AML-193 (cell line): ENCODE measurements at places on chromosomes 1 and 21.

DNA sequence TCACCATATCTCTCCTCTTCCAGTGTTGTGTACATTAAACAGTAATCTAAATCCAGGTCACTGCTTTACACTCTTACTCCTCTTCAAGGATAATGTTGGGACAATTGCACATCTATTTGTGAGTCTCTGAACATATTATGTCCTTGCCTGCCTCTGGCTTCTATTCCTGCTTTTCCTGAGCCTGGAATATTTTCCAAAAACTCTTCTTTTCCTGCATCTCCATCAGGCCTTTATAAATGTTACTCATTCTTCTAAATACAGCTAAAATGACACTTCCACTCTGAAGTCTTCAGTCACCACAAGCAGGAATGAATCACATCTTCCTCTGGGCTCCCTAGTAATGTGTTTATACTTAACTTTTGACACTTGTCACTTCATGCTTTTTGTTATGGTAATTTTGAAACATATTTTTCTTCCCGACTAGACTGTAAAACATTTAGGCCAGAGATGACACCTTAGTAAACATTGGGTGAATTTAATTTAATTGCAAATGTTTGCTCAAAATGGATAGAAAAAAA lies 396.0 kb downstream of the LRRIQ3 start:
- no peak for DNase-seq

GRCh38 chr1:186757851-186758250 lies 70.9 kb upstream of the PLA2G4A start:
- no peak for DNase-seq

GRCh38 chr1:94037392-94038229 lies 83.3 kb downstream of the ABCA4 start:
- DNase-seq, result no peak

DNA sequence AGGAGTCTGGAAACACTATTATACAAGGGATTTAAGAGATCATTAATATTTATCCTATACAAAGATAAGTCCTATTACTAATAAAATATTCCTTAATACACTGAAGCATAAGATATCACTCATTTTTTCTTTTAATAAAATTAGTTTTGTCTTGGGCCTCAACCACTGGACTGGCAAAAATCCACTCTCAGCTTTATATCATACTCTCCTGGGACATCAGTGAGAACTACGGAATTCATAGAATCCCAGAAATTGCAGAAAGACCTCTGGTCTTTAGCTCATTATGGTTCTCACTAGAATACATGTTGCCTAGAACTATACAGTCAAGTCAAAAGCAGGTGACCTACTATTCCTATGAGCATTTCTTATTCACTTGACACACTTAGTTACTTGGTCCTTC lies 285.0 kb downstream of the LRRC40 start:
- DNase-seq, result no peak

GRCh38 chr1:53485478-53486394 lies 26.5 kb downstream of the DMRTB1 start:
- peak; percentile 51 for DNase-seq

GRCh38 chr1:166915941-166916340 lies 39.9 kb upstream of the TADA1 start:
- DNase-seq, result no peak

- no peak for DNase-seq
Measured at GRCh38 chr1:171213559-171214454, 28.7 kb downstream of the FMO2 start.

GRCh38 chr1:155527677-155528076 lies 34.9 kb downstream of the ASH1L start:
- DNase-seq, result no peak

- DNase-seq, result no peak
Measured at GRCh38 chr1:206676499-206676898, 8.2 kb upstream of the MAPKAPK2 start.

DNA sequence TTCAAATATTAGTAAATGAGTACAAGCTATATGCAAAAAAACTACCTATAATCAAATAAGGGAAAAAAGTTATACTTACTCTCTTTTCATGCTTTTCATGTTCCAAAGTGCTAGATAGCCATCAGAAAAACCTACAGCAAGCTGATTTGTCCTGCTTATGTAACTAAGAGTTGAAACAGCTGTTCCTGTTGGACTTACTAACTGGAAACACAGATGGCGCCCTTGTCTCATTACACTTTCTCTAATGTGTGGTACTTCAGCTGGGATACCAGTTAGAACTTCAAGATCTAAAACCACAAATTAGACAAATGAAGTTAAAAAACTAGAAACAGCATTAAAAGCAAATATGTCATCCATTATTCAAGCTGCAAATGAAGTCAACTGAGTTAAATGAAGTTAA lies 24.3 kb downstream of the AHCTF1 start:
- DNase-seq, result peak; percentile 56

DNA sequence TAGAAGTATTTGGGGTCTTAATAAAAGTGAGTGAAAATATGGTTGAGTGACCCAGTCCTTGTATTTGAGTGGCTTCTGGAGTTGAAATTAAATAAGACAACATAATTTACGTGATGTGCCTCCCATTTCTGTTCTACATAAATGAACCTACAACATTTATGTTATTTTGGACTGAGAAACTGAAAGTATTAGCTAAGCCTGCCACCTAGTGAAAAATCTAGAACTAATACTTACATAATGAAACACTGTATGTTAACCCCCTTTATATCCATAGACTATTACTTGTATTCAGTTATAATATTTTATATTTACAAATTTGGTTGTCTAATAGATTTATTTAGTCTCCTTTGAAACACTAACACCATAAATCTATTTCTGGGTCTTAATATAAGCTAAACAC lies 298.9 kb downstream of the KCNT2 start:
- peak; percentile 52 for DNase-seq

DNA sequence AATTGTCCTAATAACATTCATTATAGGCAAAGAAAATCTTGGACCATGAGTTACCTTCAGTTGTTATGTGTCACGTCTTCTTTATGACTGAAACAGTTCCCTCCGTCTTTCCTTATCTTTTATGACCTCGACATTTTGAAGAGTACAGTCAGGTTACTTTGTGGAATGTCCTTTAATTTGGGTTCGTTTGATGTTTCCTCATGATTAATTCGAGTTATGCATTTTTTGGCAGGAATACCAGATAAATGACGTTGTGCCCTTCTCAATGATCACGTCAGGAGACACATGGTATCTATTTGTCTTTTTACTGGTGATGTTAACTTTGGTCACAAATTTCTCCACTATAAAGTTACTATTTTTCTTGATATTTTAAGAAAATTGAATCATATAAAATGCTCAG lies 17.3 kb upstream of the KLF17 start:
- no peak for DNase-seq

GRCh38 chr1:35220976-35221375 lies 28.0 kb upstream of the SFPQ start:
- DNase-seq, result peak; percentile 21

- DNase-seq, result no peak
Measured at GRCh38 chr1:25692560-25692959, 76.0 kb downstream of the MAN1C1 start.

DNA sequence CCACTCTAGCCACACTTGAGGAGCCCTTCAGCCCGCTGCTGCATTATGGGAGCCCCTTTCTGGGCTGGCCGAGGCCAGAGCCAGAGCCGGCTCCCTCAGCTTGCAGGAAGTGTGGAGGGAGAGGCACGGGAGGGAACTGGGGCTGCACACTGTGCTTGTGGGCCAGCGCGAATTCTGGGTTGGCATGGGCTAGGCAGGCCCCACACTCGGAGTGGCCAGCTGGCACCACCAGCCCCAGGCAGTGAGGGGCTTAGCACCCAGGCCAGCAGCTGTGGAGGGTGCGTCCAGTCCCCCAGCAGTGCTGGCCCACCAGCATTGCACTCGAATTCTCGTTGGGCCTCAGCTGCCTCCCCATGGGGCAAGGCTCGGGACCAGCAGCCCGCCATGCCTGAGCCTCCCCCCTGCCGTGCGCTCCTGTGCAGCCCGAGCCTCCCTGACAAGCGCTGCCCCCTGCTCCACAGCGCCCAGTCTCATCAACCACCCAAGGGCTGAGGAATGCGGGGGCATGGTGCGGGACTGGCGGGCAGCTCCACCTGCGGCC lies 785.9 kb upstream of the TPTE start:
- DNase-seq, result no peak

DNA sequence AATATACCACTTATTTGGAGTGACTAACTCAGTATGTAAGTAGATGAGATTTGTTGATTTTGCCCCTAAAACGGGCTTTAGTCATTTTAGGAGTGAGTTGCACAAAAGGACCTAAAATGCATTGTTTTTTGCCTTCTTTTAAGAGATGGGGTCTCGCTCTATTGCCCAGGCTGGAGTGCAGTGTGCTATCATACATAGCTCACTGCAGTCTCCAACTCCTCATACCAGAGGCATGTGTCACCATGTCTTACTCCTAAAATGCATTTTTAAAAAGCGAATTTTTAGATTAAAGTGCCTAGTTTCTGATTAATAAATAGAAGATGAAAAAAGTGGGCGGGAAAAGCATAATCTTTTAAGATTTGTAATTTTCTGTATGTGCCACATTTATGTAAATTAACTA lies 11.5 kb upstream of the NEXN start:
- no peak for DNase-seq

DNA sequence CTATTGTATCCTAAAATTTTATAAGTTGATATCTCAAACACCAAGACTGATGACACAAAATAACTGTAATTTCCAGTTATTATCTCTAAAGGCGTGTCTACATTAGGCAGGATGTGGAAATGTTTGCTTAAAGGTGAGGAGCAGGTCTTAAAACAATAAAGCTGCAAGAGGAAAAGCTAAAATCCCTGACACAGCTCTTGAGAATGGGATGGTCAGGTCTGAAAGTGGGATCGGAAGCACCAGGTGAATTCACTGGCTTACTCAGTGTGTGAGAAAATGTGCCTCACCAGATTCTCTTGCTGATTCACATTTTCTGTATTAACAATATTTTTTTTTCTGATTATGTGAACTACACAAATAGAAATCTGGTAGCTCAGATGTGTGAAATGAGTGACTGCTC lies 421.9 kb upstream of the ADAMTS5 start:
- DNase-seq, result no peak

DNA sequence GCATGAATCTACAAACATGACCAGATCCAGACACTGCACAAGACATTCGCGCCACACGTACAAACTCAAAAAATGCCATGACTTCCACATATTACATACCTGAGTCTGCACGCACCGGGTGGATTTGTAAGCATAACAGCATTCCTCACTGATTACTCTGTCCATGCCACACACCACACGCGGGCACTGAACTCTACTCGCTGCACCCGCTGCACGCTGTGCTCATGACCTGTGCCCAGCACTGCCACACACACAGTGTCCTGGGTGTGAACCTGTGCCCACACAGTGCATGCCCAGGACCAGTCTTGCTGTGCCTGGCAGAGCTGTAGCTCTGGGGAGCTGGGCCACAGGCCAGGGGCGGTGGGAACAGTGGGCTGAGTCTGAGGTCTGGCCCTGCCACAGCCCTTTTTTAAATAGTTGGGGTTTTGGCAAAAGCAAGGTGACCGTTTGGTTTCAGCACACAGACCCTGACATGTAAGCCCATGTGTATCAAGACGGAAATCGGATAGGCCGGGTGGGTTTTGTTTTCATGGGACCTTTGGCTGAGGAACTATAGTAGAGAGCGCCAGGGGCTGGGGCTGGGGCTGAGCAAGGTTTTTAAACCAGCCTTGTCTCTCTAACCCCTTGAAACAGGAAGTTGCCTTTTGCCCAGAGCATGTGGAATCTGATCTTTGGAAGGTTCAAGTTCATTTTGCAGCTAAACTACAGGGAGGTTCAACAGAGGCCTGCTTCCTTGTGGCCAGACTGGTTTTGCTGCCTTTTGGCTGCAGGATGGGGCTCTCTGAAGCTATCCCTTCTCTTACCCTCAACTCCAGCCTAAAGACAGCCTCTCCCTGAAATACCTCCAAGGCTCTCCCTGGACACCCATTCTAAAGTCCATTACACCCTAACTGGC lies 12.3 kb upstream of the GOLT1A start:
- no peak for DNase-seq

DNA sequence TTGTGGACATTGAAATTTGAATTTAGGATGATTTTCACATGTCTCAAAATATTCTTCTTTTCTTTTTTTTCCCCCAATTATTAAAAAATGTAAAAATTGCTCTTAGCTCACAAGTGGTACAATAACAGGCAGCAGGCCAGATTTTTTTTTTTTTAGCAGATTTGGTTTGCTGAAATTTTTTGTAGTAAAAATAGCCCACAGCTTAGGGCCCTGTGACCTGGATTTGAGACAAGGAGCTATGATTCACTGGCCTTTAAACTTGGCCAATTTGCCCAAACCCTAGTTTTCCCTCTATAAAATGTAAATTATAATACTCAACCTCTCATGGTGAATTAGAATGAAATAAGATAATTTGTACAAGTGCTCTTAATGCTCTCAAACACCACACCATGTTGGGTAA lies 253.8 kb downstream of the DYRK1A start:
- DNase-seq, result no peak

DNA sequence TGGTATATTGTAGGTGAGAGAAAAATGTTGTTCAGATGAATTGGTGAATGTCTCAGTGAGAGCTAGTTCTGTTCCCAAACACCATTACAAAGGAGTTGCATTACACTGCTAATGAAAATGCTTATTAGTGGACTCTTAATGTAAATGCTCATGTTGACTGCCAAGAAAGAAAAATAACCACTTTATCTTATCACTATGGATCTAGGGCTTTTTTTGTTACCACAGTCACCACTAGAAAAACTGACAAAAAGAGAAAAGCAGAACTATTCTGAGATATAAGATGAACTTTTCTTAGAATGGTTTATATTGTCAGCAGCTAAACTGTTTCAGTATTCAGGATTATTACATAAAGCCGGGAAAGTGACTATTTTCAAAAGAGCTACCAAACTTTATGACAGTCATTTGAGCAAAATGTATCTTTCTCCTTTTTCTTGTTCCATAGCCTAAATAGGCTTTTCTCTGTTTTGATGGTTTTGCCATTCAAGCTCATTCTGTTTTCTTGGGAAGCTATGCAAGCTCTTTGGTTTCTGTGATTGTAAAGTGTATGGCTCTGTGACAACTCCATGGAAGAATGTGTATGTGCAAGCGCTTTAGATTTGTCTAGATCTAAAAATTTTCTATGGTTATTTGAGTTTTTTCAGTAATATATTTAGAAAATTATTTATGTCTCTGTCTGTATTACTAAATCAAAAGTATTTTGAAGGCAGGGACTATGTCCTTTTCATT lies 64.2 kb upstream of the DPH5 start:
- no peak for DNase-seq

DNA sequence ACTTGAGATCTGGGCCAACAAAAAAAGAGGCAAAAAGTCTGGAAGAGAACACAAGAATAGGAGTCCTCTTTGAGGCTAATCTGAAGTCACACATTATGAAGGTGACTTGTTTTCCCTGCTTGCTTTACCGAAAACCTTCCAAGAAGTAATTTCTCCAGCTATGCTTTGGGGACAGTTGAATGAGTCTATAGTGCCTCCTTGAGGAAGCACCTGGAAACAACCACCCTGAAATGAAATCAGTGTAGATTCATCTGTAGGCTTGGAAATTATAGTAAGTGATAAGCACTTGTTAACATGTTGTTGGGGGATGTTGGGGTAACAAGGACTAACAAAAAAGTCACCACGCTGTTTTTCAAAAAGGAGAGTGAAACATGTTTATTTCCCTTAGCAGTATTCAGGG lies 23.4 kb upstream of the RPTN start:
- no peak for DNase-seq

GRCh38 chr1:174797398-174797797 lies 202.3 kb upstream of the CACYBP start:
- DNase-seq, result no peak
